ENCODE measurements at places on chromosomes 7 and 10. TPM values are rescaled to one million over a fixed set of nuclear protein-coding genes. Genes with fewer than 3 reads are reported as not detected.
A peak's percentile ranks its signal among the peaks of the same experiment; 100 is the strongest.

- no peak for DNase-seq
Observed at GRCh38 chr7:17846935-17847334, 93.4 kb downstream of the SNX13 start.

The H2BK1 gene
- total RNA-seq: not detected

The RNF133 gene
- total RNA-seq: not detected

DNA sequence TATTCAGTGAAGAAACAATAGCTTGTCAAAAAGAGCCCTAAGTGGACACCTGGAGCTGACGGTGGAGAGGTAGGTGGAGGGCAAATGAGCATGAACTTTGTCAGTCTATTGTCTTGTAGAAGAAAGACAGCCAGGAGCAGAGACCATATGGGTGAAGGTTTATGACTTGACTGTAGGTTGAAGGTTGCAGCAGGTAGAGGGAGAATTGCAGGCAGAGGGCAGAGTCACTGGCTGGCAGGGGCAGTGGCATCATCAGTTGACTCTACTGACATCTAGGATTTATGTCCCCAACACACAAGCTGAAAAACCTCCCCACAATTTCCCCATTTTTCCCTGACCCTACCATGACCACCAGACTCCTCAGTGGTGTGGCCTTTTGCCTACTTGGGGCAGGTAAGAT is 243.6 kb upstream of the PRSS58 start:
- DNase-seq: no peak

The GIMAP1 gene
- 10.0 TPM for total RNA-seq

The INMT gene
- not detected for total RNA-seq

DNA sequence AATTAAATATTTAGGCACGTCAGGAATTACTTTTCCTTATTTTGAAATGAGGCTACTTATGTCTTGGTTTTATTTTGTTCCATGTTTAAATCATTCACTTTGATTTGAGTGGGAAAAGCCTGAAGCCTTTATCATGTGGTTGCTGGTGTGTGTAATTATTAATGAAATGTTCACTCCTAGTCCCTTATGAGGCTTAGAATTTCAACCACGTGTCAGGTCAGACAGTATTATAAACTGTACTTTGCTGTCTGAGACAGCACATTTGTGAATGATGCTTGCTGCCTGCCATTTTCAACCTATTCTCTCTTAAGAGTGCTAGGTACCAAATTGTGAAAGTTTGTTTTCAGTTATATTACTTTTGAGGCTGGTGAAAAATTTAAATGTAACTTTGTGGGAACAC is 58.9 kb downstream of the COL17A1 start:
- DNase-seq: no peak

- DNase-seq: no peak
Observed at GRCh38 chr10:115593060-115593459, 499.9 kb downstream of the ATRNL1 start.

DNA sequence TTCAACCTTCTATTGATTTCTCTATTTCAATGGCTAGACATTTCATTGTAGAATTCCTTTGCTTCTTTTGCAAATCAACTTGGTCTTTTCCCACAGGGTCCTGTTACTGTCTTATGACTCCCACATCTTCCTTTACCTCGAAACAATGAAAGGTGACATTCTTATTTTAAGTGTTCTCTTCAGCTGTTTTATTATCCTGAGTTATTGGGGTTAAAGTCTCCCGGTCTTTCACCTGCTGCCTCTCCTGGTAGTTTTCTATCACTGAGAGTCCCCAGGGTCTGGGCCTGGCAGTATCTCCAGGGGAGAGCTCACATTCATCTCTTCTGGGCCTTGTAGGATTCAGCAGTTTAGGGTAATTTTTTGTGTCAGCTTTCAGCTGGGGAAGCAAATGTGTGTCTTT is 95.8 kb downstream of the HECW1 start:
- DNase-seq: no peak

GRCh38 chr7:47295606-47296005 is 286.3 kb downstream of the TNS3 start:
- no peak for DNase-seq

The CAMK1D gene
- total RNA-seq: 8.9 TPM

GRCh38 chr10:79052291-79053080 is 16.3 kb upstream of the ZMIZ1 start:
- DNase-seq: peak; percentile 48

The ABCB4 gene
- 0.44 TPM for total RNA-seq

- peak; percentile 43 for DNase-seq
Observed at GRCh38 chr10:3067118-3067858, at the start of gene PFKP. Gene PFKP (plus strand): TSS chr10:3067548. CDS start chr10:3067596, 48 bp downstream.

The SGCE gene
- 0.70 TPM for total RNA-seq

The IGF2BP3 gene
- 0.13 TPM for total RNA-seq

DNA sequence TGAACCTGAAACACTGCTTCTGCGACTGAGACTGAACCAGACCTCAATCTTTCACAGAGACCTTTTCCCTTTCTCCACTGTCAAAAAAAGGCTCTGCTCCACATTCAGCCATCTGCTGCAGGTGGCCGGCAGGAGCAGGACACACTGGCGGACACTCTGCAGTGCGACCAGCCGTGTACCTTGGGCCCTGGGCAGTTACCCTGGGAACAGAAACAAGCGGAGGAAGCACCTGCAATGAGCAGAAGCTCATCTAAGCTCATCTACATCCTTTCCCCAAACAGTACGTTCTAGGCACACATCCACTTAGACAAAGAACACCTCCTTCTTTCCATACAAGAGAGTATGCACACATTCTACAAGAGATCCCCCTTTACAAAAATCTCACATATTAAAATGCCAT is 22.8 kb downstream of the VOPP1 start:
- no peak for DNase-seq

GRCh38 chr10:115851695-115852094 is 421.3 kb downstream of the GFRA1 start:
- no peak for DNase-seq

GRCh38 chr7:41182782-41183181 is 520.1 kb downstream of the INHBA start:
- no peak for DNase-seq

The ST8SIA6 gene
- total RNA-seq: not detected

The CH25H gene
- not detected for total RNA-seq

The CCL24 gene
- not detected for total RNA-seq

The ZDHHC4 gene
- total RNA-seq: 31.6 TPM

The NUDCD3 gene
- total RNA-seq: 98.8 TPM

DNA sequence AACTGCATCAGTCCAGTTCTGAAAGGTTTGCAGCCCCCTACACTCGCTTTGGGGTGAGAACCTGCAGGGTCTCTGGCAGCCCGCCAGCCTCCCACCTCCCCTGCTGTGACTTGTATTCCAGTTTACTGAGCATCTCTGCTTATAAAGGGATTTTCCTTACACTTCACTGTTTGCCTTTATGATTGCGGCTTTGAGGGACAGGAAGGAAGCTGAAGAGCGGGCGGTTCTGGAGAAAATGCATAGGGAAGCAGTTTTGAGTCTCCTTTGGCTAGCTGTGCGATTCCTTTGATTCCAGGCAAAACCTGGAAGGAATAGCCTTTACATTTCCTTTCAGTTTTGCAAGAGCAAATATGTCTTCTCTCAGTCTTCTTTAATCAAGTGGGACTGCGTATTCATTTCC is 65.0 kb upstream of the TRIM8 start:
- DNase-seq: no peak

DNA sequence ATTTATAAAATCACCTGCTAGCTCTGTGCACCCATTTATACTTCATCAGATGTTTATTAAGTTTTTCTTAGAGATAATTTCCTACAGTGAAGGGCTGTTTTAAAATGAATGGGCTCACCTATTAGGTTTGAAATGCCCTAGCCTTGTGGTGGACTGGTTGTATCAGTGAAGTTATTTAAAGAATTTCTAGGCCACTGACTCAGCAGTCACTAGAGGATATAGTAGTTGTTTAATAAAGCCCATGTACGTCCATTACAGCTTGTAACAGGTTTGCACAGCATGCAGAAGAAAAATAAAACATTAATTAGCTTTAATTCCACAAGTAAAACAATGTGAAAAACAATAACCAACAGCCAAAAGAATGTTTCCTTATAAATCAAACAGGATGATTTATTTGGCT is 128.0 kb downstream of the RSU1 start:
- no peak for DNase-seq

GRCh38 chr7:10723832-10724231 is 249.8 kb upstream of the PHF14 start:
- no peak for DNase-seq

DNA sequence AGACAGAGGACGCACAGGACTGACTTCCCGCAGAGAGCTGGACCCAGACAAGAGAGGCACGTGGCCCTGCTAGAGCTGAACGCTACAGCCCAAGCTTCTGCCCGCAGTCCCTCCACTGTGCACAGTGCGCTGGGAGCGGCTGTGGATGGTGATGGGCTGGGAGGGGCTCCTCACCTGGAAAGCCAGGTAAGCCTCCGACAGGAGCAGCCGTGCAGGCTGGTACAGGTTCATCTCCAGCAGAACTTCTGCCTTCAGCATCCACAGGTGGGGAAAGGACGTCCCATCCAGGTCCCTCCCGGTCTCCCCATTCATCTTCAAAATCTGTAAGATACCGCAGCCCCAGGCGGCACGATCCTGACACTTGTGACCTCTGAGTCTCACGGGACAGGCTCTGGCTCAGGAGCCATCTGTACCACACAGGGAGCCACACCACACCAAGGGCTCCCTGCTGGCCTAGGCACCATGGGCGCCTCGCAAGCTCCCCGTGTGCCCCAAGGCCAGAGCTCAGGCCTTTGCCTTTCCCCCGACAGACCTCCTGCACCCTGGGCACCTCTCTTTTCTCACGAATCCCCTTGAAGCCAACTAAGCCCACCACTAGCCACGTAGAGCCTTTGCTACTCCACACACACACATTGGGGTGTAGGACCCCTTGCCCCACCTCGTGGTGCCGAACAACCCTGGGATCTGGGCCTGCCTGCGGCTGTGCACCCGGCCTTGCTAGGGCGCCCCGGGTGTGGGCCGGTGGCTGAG is 76.3 kb downstream of the CFAP46 start:
- DNase-seq: no peak

The ERVW-1 gene
- not detected for total RNA-seq

DNA sequence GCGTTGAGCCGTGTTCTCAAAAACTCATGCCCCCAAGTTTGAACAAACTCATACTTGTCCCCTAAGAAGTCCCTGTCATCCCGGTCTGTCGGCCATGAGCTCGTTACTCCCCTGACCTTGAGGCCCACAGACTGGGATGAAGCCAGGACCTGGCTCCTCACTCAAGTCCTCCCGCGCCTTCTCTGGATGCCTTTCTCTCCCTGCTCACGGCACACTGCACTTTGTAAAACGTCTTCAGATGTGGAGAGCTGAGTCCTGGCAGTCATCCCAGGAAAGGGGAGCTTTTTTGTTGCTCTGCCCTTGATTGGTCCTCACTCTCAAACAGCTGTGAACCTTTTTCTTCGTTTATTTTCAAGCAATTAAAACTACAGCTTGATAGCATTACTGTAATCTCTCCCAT is 110.8 kb downstream of the JAZF1 start:
- no peak for DNase-seq

The OR13A1 gene
- not detected for total RNA-seq

DNA sequence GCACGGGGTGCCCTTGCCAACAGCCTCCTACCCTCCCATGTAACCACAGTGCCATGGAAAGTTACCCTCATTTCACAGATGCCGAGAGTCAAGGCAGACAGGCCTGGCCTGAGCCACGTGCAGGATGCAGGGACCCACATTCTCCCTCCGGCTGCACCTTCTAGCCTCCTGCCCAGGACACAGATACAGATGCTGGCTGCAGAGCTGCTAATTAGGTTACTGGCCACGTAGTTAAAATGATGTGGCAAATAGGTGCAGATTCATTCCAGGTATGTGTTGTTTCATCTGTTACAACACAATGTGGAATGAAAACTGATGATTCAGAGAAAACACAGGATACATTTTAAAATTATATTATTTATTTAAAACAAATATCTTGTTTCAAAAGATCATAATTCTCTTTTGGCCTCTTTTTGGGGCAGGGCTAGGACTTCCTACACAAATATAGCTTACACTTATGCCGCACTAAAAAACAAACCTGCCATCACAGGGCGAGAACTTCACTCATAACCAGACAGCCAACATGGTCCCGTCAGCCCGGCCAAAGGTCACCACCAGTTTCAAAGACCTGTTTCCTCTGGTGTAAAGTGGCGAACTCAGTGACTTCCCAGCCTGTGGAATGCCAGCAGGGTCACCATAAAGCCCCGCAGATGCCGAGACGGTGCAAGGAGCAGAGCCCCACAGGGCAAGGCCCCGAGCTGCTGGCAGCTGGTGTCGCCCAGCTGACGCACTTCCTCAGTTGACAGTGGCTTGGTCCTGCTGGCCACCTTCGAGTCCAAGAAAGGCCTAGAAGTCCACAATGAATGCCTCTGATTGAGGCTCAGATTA is 83.5 kb downstream of the TNS3 start:
- DNase-seq: no peak

DNA sequence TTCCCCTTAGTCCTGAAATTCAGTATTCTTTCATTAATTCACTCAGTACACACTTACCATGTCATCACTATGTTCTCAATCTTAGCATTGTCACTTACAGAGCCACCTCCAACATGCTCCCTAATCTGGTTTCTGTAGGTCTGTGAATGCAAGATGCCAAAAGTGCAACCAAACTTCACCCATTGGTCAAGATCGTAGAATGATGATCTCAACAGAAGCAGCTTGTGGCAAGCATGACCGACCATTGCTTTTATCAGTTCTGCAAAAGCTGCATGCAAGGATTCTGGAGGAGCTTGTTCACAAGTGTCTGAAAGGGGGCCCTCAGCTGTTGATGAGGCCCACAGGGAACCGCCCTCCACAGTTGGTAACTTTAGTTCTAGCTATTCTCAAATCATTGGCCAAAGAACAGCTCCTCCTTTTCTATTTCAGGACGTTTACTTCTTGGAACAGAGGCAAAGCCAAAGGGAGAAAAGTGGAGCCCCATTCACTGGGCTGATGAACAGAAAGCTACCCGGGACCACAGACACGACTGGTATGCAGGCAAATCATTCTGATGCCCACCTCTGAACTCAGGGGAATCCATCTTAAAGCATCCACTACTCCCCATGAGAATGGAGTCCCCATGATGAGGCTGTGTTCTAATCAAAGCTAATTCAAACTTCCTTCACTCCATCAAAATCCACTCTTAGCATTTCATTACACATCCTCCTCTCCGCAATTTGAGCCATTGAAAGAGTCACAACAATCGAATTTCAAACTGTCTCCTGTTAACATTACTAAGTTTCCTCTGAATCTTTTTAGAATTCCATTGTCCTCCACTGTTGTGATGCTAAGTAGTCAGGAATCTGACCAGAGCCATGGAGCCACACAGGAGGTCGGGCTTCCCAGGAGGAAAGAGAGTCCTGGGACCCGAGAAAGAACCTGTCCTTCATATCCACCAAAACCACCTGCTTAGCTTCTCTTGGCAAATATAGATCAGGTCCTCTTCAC is 13.9 kb downstream of the GRB10 start:
- DNase-seq: no peak

All from CD8-positive, alpha-beta memory T cell (primary cell).